ENCODE measurements at places on chromosomes 5 and 9.

DNA sequence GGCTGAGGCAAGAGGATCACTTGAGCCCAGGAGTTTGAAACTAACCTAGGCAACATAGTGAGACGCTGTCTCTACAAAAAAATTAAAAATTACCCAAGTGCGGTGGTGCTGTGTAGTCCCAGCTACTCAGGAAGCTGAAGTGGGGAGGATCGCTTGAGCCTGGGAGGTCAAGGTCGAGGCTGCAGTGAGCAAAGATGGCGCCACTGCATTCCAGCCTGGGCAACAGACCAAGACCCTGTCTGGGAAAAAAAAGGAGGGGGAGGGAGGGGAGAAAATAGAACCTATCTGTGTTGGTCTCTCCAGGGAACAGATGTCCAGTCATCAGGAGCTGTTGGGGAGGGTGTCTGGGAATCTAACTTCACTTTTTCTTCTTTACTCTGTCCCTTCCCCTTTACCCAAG lies 24.3 kb downstream of the MAT2B start:
- DNase-seq = no peak

GRCh38 chr9:113646491-113646890 lies 183.0 kb downstream of the RGS3 start:
- DNase-seq = no peak

DNA sequence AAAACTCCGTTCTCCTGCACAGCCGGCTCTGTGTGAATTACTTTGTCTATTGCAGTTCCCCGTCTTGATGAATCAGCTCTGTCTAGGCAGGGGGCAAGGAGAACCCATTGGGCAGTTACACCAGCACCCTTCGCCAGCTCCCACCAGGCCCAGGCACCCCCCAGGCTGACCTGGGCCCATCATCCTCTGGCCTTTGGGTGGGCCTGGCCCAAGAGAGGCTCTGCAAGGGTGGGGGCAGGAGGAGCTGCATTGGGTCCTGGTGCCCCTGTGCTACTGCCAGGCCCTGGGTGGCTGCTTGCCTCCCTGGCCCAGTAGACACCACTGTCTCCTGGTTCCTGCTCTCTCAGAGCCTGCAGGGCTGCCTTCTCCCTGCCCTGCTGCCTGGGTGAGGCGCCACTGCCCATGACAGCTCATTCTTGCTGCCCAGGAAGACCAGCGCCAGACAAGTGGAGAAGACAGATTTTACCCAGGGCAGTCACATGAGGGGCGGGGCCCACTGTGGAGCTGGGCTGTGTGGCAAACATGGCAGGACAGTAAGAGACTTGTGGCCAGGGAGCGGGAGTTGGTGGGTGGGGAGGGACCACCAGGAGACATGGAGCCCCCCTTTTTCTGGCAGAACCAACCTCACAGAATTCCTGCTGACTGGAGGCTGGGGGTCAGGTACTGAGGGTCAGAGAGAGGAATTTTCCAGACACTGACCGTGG lies 67.2 kb downstream of the MRPL36 start:
- DNase-seq = no peak

DNA sequence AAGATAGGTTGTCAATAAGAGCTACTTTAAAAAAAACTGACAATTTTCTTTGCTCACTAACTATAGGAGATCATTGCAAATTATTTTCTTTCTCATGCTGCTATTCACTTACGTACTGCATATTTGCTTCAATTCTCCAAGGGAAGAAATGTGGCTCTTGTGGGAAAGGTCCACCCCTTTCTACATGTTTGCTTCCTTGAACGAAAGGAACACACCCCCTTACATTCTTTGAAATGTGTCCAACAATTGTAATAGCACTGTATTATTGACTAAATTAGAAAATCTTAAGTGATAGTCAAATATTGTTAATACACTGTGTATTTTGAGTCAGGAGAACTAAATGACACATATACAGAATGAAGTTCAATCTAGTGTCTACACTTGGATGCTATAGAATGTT lies 5.2 kb downstream of the MEF2C start:
- DNase-seq = no peak

GRCh38 chr5:148746826-148747535 lies 79.4 kb upstream of the ADRB2 start:
- DNase-seq = no peak

- DNase-seq = no peak
These were observed 50.2 kb upstream of the ADRA1B start for GRCh38 chr5:159866093-159866492.

DNA sequence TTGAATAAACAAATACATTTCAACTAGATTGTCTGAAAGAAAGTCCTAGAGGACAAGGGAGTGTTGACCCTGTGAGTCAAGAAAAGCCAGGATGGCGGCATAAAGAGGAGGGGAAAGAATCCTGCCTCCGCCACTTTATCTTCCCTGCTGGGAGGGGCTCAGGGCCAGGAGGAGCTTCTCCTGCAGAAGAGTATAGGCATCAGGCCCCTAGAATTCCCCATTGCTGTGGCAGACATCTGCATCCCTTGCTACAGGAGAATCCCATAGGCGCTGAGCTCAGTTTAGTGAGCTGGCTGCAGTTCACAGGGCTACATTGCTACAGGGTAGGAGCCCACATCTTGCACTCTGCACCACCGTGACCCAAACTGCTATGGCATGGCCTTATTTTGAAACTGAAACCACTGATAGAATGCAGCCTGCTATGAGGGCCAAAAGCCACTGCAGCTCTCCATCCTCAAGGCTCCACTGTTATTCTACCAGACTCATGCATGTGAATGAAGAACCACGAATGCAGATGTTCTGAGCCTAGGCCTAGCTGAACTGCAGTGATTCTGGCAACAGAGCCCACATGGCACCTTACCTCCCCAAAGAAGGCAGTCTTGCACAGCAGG lies 941.4 kb upstream of the CTNND2 start:
- no peak for DNase-seq

GRCh38 chr9:112421771-112422222 lies 41.9 kb downstream of the HSDL2 start:
- no peak for DNase-seq

DNA sequence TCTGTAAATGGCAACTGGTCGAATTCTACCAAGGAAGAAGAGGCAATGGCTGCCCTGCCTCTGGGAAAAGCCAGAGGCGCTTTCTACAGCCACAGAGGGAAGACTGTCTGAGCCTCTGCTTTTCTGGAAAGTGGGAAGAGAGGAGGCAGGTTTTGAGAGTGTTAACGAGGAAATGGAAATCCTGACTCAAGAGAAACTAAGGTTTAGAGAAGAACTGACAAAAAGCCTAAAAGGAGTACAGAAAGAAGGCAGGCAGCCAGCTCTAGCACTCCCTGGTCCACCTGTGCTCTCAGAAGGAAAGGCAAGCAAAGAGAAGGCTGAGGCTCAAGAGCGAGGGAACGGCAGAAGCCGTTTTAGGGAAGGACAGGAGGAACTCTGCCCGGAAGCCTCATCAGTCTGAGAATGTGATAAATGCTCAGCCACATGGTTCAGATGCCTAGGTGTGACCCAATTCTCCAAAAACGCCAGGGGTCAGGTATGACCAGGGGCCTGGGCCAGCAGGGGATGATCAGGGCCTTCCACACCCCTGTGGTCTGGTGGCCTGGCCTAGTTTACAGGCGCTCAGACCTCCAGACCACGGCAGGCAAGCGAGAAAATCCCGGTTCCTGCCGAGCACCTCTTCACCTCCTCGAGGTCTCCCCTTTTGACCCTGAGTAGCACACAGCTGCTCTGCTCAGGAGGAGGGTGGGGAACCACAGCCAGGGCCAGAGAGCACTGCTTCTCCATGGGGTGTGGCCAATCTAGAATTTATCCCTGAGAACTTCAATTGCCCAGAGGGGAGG lies 79.9 kb upstream of the FBXW11 start:
- DNase-seq = no peak

- DNase-seq = no peak
These were observed 64.3 kb downstream of the RAPGEF1 start for GRCh38 chr9:131675437-131676022.

DNA sequence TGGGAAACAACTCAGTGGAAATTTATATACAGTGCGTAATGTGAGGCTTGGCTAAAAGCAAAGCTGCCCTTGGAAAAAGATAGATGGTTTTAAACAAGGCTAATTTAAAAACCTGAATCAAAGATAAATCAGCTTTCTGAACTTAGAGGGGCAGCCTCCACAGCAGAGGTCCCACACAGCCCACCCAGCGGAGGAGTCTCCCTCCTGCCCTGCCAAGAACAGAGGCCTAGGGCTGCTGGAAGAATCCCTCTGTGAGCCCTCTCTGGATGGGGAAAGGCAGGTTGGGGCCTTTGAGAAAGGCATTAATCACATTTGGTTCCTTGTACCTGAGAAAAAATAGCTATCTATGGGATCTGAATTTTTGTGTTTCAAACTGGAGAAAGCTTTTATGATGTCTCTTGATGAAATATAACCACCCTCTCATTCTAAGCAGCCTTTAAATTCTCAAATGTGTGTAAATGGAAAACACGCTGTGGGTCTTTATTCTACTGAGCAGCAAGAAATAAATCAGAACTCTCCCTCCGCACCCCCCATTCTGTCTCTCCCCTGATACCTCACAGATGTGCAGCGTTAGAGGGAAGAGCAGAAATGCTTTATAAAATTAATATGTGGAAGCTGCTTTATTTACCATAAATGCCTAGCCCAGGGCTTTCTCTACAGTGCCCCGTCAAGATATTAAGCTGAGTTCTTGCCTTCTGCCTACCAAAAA lies 329.2 kb downstream of the EFNA5 start:
- no peak for DNase-seq

- no peak for DNase-seq
These were observed 208.9 kb downstream of the VPS13A start for GRCh38 chr9:77386187-77386586.

DNA sequence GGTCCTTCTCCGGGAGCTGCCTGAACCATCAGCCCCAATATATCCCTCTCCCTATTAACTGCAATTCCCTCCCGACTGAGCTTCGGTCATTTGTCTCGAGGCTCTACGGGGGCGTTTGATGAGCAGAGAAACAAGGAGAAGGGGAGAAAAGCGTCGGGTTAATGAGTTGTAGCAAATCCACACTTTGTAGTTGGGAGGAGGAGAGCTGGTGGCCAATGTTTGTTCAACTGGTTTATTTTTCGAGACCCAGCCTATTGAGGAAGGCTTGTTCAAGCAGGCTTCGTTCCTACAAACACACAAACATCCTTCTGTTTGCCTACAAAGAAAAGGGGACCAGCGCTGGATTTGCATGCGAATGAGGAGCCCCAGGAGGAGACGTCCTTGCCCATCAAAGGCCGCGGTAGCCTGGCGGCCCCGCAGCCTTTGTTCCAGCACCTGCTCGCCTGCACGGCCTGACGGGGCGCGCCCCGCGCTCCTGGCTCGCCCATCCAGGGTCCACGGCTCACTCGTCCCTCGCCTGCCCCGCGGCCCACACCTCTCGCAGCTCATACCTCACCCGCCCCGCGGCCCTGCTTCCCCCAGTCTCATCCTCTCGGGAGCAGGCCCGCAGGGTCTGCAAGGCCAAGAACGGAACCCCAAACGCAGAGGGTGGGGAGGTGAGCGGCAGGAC lies 4.6 kb downstream of the FOXD1 start:
- DNase-seq = no peak

DNA sequence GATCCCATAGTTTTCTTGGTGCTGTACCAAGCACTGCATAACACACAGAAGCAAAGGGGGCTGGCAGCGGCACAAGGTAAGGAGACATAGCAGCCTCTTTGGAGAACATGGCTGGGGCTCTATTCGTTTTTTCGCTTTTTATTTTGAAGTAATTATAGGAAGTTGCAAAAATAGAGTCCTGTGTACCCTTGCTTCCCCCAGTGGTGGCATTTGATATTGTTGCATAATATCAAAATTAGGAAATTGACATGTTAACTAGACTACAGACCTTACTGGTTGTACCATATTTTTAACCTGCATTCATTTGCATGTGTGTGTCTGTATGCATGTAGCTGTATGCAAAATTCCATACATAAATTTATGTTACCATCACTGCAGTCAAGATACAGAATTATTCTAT lies 6.6 kb upstream of the UBQLN1 start:
- DNase-seq = no peak

DNA sequence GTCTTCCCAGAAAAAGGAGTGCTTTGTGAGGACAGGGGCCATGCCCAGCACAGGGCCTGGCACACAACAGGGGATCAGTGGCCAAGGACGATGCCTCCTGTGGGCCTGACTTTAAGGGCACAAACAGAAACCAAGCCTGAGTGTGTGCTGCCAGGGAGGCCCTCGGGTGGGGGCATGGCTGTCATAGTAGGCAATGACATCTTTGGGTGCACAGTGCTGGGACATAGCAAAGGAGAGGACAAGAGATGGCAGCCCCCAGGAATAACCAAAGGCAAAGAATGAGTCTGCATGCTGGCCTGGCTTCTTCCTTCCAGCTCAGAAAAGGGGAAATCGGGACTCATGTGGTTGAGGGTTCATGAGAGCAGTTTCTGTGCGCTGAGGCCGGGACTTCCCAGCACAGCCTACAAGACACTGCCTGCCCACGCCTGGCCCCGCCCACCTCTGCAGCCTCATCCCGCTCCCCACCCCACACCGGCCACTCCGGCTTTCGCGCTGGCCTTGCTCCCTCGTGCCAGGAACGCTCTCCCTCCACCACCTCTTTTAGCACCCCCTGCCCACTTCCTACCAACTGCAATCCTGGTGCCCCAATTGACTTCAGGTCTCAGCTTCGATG lies 13.8 kb upstream of the LHX2 start:
- no peak for DNase-seq

GRCh38 chr5:80784451-80784850 lies 129.7 kb upstream of the DHFR start:
- no peak for DNase-seq

DNA sequence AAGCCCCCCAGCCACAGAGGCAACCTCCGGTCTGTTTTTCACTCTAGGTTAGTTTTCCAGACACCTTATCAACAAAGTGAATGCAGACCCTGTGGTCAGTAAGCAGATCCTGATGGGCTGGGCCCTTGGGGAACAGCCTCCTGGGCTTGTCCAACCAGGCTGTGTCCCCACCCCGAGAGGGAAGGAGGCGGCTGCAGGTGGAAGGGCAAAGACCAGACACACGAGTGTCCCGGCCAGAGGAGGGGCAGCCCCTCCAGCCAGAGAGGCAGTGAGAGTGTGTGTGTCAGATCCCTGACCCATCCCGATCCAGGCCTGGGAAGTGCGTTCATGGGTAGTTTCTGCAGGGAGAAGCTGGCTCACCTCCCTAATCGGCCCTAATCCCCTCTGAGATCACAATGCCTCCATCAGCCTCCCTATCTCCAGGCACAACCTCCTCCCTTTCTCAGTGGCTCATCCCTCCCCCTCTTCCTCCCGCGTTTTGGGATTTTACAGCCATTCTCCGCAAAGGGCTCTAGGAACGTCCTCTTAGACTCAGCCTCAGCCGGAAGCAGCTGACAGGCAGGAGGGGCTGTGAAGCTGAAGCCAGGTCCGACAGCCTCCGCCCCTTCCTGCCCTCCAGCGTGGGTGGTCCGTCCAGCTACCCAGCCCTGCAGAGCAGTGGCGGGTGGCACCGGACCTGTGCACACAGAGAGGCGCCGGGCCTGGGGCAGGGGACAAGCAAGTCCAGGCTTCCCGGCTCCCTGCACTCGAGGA lies 9.7 kb downstream of the SLC12A7 start:
- no peak for DNase-seq

DNA sequence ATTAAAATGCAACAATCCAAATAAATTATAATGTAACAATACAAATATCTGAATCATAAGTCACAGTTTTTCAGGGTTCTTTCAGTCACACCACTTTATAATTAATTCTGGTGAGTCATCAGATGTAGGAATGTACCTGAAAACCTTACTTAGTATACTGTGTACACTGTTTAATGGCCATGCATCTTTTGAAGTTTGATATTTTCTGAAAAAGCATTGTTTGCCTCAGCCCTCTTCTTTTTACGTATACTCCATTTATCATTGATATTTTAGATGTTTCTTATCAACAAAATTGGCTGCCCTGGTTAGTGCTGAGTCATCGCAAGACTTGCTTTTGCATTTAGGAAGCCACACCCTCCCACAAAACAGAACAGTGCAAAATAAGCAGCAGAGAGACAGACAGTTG lies 218.6 kb downstream of the PJA2 start:
- DNase-seq = no peak

GRCh38 chr9:3464033-3464638 lies 61.7 kb downstream of the RFX3 start:
- DNase-seq = no peak

All from stimulated activated CD8-positive, alpha-beta memory T cell treated with anti-CD3 and anti-CD28 coated beads, Interleukin-15, amount 100 ng/mL, for 24 hours (primary cell).